ENCODE measurements at places on chromosomes 13 and 19. TPM values are rescaled to one million over a fixed set of nuclear protein-coding genes. Genes with fewer than 3 reads are reported as not detected.

Gene PLVAP
- total RNA-seq, result not detected

DNA sequence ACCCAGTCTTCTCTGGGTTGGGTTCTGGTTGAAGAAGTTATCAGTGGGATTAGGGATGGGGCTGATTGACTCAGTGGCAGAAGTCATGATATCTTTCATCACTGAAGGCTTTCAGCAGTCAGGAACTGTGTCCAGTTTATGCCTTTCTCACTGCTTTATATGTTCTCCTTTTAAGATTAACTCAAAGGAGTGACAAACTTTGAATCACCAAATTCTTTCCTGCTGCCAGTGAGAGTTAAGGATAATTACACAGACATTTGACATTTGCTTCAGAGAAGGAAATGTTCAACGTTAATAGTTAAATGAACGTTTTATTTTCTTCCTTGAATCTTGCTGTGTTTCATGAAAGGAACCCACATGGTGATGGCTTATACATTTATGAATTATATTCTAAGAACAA, 41.0 kb upstream of the CNMD start:
- H3K36me3 ChIP-seq, result no peaks in the 10 kb centered on the region
- no peaks in the 10 kb centered on the region for H3K27me3 ChIP-seq
- H3K27ac ChIP-seq, result no peak overlapping the region
- DNase-seq, result no peak
- no peaks in the 10 kb centered on the region for H3K4me1 ChIP-seq

- no peak overlapping the region for H3K27ac ChIP-seq
- peaks cover 4% of the 10 kb centered on the region for H3K27me3 ChIP-seq
- H3K4me3 ChIP-seq, result peak overlapping the region; percentile 69
- DNase-seq, result peak; percentile 52
Measured at GRCh38 chr13:20945952-20946383, 43.4 kb upstream of the XPO4 start.

DNA sequence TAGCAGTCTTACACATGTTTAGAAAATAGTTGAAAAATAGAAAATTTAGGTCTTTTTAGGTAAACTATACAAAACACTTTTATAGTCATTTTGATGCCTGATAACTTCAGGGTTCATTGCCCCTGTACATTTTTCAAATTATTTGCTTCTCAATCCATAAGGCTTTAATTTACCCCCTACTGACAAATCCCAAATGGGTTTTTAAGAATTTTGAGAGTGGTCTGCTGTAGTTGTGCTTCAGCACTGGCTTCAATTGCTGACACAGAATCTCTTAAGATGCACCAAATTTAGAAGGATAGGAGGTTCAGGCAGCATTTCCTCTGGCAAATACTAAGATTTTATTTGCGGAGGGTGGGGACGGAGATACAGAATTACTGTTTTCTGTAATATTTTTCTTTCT, 89.4 kb downstream of the PCCA start:
- no peak overlapping the region for H3K27ac ChIP-seq
- no peak overlapping the region for H3K4me3 ChIP-seq
- peaks cover 16% of the 10 kb centered on the region for H3K36me3 ChIP-seq
- H3K4me1 ChIP-seq, result peaks cover 5% of the 10 kb centered on the region

Gene PIBF1
- total RNA-seq, result 10.7 TPM

Gene CYP2A6
- total RNA-seq, result not detected

GRCh38 chr13:95260031-95260525, 41.2 kb downstream of the ABCC4 start:
- no peaks in the 10 kb centered on the region for H3K36me3 ChIP-seq
- H3K4me1 ChIP-seq, result no peaks in the 10 kb centered on the region
- H3K27me3 ChIP-seq, result no peaks in the 10 kb centered on the region

DNA sequence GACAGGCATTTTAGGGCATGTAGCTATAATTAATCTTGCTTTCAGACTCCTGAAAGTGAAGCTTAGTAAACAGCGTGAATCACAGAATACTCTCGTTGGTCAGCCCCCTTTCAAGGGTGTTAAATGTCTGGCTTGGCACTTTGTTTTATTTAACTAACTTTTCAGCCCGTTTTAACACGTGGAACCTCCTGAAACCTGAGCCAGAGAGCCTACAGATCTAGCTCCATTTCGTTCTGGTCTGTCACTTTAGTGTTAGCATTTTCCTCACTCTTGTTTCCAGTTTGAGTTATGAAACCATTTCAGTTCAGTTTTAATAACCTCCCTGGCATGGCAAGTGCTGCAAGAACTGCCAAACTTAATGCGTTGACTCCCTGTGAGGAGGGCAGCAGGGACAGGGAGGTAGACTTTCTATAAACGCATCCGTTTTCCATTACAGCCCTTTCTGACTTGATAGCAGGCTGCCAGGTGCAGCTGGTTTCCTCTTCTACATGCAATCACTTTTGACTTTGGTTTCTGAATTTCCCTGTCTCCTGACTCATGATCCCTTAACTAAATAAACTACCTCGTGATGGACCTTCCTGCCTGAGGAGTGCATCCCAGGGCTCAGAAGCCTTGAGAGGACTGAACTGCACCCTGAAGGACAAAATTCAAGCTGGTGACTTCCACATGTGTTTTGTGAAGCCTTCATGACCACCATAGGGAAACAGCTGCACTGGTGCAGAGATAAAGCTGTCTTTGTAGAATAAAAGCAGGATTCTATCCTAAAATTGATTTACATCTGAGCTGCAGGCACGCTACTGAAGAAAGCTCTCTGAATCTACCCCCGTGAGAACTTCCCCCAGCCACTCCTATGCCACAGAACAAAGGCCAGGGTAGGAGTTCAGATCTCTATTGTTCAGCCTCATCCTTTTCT, 192.6 kb downstream of the DLEU7 start:
- no peak for DNase-seq
- H3K27me3 ChIP-seq, result no peaks in the 10 kb centered on the region
- no peak overlapping the region for H3K27ac ChIP-seq
- no peak overlapping the region for H3K4me3 ChIP-seq

DNA sequence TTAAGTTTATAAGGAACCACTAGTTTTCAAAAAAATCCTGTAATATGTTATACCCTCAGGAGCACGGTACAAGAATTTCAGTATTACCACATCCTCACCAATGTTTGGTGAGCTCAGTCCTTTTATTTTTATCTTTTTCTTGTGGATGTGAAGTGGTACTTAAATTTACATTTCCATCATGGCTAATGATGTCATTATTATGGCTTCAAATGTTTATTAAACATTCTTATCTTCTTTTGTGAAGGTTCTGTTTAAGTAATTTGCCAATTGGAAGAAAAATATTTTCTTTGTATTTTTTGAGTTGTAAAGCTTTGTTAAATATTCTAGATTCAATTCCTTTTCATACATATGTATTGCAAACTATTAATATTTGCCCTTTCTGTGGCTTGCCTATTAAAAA, 291.0 kb downstream of the ENOX1 start:
- H3K36me3 ChIP-seq, result no peaks in the 10 kb centered on the region
- no peaks in the 10 kb centered on the region for H3K4me1 ChIP-seq
- no peaks in the 10 kb centered on the region for H3K27me3 ChIP-seq

GRCh38 chr19:5022066-5022860, 53.4 kb downstream of the KDM4B start:
- no peaks in the 10 kb centered on the region for H3K27me3 ChIP-seq
- no peaks in the 10 kb centered on the region for H3K36me3 ChIP-seq
- H3K27ac ChIP-seq, result no peak overlapping the region
- no peaks in the 10 kb centered on the region for H3K4me1 ChIP-seq

All from H9 (cell line).